ENCODE measurements at places on chromosomes 11 and 22. TPM values are rescaled to one million over a fixed set of nuclear protein-coding genes. Genes with fewer than 3 reads are reported as not detected.

ZNF215 gene
- total RNA-seq: 7.7 TPM

PIK3IP1 gene
- 2.8 TPM for total RNA-seq

LMO1 gene
- total RNA-seq: not detected

SPI1 gene
- not detected for total RNA-seq

CYP2D6 gene
- 3.2 TPM for total RNA-seq

C22orf31 gene
- total RNA-seq: not detected

CNIH2 gene
- 3.8 TPM for total RNA-seq

DNA sequence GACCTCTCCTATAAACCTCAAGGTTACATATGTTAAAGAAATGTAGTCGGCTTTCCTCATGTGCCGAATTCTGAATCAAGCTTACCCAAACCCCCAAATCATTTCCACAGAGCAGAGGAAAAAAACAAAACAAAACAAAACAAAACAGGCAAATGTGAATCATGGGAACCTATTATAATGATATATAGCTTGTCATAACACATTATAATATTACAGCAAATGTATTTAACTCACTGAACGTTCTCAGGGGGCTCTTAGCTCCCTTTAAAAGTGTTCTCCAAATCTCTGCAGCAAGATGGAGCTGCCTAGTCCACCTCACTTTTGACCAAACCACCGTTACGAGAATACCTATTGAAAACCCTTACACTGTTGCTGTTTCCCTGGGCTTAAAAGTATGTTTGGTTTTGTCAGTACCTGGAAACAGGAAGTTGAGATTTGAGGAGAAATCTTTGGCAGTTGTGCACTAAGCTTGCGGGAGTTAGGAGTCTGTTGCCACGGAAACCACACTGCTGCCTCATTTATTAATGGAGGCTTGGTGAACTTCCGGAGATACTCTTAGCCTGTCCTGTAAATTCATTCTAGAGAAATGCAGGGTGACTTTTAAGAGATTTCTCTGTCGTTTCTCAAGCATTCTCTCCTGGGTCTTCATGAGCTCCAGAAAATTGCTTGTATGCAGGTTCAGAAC is 167.0 kb upstream of the RASSF10 start:
- DNase-seq: no peak

GRCh38 chr11:116750070-116750718 is 22.6 kb downstream of the BUD13 start:
- DNase-seq: no peak

DNA sequence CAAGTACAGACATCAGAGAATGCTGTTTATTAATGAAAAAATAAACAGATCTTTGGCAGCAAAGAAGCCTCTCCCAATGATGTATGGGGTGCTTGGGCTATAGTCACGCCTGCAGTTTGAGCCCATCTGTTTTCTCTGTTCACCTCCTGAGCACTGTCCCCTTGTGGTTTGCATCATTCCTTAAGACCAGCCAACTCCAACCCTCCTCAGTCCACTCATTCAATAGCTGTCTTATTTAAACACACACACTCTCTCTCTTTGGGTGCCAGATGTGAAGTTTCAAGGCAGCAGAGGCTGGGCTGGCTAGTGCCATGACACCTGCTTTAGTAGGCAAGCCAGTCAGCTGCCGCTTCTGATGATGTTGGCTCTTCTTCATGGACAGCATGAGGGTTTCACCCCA is 58.1 kb downstream of the POLD3 start:
- DNase-seq: no peak

DNA sequence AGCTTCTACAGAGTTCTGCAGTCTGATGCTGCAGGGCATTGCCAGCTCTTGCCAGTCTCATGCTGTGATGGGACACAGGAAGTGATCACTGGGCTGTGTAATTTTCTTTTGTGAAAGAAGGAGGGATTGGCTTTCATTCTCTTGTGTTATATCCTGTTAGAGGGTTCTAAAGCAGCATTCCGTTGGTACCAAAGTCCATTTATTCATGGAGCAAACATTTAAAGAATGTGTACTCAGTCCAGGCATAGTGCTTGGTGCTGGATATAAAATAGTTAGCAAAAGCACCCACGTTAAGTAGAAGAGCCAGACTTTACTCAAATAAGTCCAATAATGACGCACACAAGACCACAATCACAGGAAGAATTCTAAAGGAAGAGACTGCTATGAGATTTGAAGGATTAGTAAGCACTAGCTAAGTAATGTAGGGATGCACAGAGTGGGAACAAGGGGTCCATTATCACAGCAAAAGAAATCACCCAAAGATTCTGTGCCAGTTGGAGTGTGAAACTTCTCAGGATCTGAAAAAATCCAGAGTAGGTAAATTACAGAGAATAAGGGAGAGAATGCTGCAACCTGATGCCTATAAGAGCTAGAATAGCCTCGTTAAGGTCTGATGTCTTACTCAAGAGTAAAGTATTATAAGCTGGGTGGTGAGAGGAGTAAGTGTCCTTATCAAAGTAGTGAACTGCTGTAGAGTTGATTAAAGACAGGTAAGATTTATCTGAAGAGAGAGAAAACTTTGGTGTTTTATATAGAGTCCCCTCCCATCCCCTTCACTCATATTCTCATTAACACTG is 728.3 kb downstream of the METTL15 start:
- no peak for DNase-seq

- DNase-seq: peak; percentile 92
Measured at GRCh38 chr11:61532134-61533038, 23.8 kb downstream of the LRRC10B start.

DNA sequence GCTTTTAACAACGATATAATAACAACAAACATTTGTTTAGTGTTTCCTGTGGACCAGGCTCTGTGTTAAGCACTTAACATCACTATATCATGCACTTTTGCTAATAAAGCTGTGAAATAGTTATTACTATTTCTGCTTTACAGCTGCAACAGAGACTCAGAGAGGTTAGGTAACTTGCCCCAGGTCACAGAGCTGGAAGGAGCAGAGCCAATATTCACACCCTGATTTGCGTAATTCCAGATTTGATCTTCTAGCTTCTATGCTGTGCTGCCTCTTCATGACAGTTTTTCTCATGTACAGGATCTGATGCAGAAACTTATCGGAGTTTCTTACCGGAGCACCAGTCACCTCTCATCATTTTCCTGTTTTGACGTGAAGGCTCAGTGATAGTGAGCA is 33.6 kb upstream of the EHF start:
- no peak for DNase-seq

DNA sequence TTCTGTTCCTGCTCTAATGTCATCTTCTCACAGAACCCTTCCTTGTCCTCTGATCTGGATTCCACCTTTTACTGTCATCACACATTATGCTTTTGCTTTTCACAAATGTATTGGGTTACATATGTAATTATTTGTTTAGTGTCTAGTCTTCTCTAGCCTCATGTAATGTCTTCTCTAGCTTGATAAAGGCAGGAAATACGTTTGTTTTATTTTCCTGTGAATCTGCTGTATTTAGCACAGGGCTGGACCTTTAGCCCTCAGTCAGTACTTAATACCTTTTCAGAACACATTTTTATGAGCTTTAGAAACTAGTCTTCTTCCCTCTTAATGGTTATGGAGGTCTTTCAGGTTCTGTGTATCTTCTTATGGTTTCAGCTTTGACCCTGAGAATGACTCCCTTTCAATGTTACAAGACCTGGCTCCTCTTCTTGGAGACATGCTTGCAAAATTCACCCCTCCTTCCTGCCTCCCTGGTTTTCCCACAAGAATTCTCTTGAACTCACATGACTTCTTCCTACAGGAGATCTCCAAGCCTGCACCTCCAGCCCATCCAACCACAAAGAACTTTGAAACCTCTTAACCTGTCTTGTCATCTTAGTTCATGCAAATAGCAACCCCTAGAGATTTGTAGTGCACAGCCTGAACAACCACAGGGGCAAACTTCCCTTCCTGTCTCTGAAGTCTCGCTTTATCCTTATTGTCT is 132.7 kb upstream of the DDI1 start:
- no peak for DNase-seq

DNA sequence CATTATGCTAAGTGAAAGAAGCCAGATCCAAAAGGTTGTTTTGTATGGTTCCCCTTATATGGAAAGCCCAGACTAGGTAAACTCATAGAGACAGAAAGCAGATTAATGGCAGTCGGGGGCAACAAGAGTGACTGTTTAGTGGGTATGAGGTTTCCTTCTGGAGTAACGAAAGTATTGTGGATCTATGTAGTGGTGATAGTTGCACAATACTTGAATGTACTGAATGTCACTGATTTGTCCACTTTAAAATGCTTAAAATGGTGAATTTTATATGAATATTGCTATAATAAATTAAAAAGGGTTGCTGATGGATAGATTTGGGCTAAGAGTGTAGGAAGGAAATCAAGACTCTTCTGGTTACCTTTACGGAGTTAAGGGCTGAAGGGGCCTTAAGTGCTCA is 10.0 kb upstream of the SGSM1 start:
- DNase-seq: no peak

- peak; percentile 89 for DNase-seq
Measured at GRCh38 chr11:132402071-132402684, 1031.8 kb downstream of the NTM start.

DNA sequence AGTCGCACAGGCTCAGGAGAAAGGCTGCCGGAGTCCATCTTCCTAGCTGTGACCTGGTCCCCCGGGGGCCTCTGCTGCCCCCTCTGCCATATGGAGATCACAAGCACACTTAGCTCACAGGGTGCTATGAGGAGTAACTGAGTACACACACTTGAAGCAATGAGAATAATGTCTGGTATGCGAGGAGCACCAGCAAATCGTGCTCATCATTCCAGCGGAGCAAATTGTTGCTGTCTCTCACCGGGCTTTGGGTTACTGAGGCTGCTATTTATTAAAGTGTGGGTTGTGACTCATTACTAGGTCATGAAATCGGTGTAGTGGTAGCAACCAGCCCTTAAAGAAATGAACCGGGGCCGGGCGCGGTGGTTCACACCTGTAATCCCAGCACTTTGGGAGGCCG is 48.1 kb upstream of the EIF3D start:
- peak; percentile 29 for DNase-seq

DNA sequence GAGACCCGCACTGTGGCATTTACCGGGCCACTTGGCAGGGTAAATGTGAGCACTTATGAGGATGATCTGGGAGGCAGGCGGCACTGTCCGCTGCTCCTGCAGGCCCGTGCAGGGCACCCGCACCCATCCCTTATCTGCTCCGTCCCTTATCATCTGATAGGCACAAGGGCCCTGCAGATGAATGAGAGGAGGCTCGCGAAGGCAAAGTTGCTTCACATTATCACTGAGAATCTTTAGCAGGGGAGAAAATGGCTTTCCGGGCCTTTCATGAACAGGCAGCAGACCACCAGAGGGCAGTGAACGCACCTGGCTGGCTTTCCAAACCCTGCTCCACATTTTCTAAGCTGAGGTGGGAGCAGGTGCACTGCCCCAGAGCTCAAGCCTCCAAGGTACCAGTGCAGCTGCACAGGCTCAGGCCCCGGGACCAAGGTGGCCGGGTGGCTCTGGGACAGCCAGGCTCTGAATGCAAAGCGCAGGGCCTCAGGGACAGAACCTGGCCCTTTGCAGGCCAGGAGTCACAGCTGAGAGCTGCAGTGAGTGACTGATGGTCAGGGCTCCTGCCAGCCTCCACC is 165.6 kb downstream of the SHANK2 start:
- peak; percentile 90 for DNase-seq

GRCh38 chr11:62538470-62539237 is 8.0 kb downstream of the AHNAK start:
- no peak for DNase-seq

DNA sequence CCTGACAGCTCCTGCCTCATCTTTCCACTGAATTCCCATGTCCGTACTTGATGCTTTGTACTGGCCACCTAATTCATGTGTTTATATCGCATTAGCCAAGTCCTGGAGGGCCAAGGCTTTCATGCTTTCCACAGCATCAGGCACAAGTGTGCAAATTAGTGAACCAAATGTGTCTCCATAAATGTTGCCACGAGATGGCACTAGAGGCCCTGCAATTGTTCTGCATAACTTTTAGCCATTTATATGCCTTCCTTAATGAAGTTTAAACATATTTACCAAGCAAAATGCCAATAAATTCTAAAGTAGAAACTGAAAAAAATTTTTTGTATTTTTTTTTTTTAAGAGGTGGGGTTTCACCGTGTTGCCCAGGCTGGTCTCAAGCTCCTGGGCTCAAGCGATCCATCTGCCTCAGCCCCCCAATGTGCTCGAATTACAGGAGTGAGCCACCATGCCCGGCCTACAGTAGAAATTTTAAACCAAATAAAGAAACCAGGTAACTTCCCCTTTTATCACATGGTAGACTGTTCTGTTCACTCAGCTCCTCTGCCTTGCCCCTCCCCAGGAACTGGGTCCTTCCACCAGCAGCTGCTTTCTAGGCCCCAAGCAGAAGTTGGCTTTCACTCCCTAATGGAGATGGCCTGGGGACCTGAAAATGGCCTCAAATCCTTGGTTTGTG is 20.8 kb upstream of the IL18BP start:
- DNase-seq: peak; percentile 69

DNA sequence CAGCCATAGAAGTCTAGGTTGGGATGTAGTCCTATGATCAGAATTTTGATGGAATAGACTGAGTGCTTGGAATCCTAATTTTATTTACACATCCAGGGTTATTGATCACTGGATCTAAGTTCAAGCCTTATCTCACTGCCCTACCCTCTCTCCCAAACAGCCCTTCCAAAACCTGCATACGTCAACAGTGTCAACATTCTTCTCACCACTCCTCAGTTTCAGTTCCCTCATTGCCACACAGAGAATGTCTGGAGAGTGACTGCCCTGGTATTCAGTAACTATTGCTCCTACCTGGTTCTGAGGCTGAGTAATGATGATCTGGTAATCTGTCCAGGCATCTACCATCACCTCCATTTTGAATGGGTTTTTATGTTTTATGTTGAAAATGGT is 60.0 kb downstream of the GLYATL1 start:
- no peak for DNase-seq

DNA sequence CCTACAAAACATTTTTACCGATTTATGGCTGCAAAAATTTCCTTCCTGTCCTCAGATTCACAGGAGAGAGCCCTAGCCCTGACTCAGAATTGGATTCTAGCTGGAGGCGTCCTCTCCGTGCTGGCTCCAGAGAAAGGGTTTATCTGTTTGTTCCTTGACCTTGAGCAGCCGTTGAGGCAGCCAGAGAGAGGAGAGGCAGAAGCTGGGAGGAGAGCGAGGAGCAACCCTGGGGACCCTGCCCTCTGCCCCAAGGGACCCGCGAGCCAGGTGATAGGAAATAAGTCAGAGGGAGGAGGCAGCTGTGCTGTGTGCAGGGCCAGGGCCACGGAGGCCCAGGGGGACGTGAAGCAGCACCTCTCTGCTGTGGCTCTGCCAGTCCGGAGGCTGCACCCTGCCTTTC is 75.6 kb downstream of the IGLL1 start:
- no peak for DNase-seq

- no peak for DNase-seq
Measured at GRCh38 chr22:40613067-40613466, 23.5 kb downstream of the MRTFA start.

DNA sequence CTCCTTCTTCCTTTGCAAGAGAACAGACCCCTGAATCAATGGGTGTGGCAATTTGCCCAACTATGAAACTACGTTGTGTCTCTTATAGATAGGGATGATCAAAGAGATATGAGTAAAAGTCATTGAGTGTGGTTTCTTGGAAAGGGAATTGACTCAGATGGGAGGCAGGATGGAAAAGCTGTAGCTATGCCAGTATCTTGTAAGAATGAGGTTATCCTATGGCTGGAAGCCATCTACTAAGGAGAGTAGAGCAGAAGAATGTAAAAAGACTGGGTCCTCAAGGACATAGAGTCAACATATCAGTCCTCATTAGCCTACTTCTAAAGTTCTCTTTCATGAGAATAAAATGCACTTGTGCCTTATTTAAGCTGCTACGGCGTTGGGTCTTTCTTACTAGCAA is 78.9 kb upstream of the POU2AF2 start:
- no peak for DNase-seq
